ENCODE measurements at places on chromosomes 5 and 9.

DNA sequence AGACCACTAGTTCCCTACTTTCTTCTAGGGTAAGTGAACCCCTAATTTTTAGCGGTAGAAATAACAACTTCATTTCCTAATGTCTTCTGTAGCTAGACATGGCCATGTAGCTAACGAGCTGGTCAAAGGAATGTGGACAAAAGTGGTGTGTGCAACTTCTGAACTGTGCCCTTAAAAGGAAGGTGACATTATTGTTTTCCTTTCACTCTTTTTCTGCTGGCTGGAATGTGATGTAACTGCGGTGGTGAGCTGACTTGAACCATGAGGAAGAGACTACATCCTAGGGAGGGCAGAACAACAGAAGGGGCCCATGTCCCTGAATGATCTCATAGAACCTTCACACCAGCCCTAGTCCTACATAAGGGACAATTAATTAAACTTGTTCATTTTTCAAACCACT is 1.3 kb upstream of the SNX2 start:
- DNase-seq: no peak

- no peak for DNase-seq
Observed at GRCh38 chr5:170971-171800, 20.1 kb upstream of the LRRC14B start.

DNA sequence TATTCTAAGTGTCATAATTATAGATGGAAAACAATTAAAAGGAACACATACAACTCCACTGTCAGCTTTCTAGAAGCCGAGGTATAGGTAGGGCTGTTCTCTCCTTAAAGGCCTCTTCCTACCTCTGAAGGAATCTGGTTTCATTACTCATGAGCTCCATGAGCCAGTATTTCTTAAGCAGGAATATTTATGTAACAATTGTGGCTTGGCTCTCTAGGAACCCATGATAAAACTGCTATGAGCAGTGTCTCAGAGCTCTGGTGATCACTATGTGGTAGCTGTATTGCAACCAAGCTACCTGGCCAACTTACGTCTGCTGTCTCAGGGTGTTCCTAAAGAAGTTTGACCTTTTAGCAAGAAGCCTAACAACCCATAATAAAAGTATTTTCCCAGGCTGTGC is 157.7 kb downstream of the CEP120 start:
- no peak for DNase-seq

DNA sequence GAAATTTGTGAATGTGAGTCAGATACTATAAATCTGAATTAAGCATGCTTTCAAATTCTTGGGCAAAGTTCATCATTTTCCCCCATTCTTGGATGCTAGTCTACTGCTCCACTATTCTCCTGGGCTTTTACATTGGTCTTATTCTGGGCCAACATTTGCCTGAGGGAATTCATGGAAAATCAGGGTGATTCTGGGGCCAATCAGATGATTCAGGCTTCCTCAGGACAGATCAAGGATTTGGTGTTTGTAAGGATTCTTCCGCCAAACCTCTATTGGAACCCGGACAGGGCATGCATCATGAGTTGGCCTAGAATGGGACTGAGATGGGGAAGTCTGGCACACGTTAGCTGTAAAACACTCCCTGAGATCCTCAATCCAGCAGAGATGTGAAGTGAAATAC is 113.8 kb downstream of the MEF2C start:
- no peak for DNase-seq

DNA sequence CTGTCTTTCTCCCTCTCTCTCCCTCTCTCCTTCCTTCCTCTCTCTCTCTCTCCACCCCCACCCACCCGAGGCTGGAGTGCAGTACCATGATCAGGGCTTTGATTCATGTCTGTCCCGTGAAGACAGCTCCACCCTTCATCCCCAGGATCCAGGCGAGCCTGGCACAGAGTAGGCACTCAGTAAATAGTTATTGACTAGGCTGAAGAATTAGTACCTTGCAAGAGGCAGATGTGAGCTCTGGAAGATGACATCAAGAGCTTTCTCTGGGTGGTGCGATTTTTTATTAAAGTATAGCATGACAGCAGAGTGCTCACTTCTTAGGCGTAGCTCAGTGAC is 24.0 kb upstream of the WDR38 start:
- no peak for DNase-seq

DNA sequence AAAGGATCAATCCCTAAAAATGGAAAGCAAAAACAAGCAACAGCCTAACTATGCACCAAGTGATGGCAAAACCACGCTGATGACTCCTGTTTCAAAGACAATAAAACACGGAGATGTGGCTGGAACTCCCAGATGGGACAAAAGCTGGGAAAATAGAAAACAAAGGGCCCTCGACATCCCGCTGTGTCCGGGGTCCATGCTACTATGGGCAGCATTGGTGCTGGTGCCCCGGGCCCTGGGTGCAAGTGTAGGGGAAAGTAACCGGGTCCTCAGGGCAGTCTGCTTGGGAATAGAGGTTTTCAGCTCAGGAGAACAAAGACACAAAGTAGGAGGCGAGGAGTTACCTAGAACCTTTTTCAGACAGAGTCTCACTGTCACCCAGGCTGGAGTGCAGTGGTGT is 46.1 kb downstream of the MRPL36 start:
- no peak for DNase-seq

- DNase-seq: no peak
Observed at GRCh38 chr9:86549920-86550319, 195.7 kb upstream of the TUT7 start.

Data from left ventricle myocardium inferior (tissue), 1 donor.